Keratinocyte (primary cell): ENCODE measurements at places on chromosomes 13 and 19. TPM values are rescaled to one million over a fixed set of nuclear protein-coding genes. Genes with fewer than 3 reads are reported as not detected.

DNA sequence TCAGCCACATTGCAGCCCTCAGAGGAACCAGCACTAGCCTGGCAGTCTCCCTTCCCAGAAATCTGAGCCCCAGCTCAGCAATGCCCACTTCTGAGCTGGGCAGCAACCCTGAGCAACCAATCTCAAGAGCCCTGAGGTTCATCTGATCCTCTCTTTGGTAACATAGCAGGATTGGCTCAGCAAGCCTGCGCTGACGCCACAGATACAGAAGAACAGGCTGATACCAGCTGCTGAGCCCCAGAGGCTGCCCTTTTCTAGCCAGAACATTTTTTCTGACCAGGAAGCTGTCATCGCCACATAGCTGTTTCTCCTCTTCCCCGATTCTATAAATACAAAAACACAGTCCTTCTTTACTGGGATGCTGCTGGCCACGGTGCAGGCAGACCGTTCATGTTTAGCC, 59.8 kb downstream of the TRPM4 start:
- no peak for DNase-seq

Gene SLC6A16
- 0.04 TPM in 1 of 3 replicates, not detected in the others for polyA plus RNA-seq

Gene ZNF223
- polyA plus RNA-seq = 3.7 to 4.2 TPM (median 4.0 TPM) in 3 replicates

DNA sequence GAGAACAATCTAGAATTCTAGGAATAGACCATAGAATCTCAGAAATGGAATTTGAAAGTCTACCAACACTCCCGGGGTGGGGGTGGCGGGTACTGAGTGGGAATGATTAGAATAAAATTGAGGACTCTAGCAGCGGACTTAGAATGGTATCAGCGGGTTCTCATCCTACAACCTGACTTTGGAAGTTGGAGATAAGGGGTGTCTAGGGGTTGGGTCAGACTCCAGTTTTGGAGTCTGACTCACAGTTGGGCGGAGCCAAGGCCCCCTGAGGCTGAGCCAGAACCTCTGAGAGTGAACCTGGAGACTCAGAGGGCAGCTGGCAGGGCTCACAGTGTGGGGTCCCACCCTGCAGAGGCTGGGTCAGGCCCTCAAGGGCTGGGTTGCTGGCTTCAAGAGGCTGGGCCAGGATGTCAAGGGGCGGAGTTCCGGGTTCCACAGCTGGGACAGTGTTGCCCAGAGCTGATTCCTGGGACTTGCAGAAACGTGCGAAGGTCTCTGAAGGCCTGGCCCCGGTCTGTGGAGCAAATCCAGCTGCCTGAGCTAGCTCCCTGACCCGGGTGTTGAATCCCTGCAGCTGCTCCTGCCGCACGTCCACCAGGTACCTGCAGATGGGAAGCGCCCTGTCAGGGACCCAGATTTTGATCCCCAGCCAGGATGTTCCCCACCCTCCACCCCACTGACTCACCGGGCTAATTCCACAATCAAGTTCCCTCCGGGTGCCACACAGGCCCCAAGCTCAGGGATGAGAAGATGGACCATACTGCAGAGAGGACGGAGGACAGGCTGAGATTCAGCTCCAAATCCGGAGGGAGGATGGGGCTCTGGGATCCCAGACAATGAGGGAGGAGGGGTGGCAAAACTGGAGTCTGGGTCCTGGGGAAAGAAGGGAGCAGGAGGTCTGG, 1.6 kb upstream of the TNNI3 start:
- no peak for DNase-seq

DNA sequence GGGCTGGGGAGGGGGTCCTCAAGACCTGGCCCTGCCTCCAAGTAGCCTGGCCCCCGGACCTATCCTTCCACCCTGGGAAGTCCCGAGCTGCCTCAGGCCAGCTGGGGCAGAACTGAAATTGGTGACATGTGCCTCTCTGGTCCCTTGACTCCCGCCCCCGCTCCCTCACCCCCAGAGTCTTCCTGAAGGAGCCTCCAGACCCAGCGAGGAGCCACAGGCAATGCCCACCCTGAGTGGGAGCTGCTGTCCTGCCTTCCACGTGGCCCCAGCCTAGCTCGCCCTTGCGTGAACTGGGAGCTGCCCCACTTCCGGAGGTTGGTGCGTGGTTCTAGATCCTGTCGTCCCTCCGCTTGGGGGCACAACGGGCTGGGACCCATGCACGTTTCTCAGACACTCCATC, 34.6 kb downstream of the CEBPA start:
- DNase-seq = no peak

- no peak for DNase-seq
Observed at GRCh38 chr13:99751517-99752199, 219.9 kb downstream of the ZIC5 start.

DNA sequence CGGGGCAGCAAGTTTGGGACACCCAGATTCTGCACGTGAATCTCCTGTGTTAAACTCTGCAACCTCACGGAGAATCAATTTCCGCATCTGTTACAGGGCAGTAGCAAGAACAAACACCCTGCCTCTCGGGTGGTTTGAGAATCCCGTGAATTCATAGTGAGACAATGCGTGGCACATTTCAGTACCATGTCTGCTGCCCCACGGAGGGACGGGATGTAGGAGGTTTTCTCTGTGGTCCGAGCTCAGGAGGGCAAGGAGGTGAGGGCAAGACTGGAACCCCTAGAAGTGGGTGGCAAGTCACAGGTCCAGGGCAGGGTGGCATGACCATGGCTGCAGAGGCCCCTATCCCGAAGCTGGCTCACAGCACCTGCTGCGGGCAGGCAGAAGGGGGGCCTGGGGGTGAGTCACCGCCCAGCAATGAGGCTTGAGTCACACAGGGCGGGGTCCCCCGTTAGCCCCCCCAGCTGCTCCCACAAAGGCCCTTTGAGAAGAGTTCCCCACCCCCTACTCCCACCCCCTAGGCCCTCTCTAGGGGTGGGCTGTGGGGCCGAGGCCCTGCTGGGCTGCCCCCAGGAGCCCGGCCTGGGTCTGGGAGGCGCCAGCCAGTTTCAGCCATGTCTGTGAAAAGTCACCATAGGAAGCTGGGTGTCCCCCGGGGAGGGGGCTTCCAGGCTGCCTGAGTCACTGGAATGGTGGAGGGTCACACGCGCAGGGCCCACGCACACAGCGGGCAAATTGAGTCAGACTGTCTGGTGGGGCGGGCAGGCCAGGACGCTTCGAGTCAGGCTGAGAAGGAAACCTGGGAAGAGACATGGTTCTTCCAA, 25.8 kb upstream of the NANOS3 start:
- DNase-seq = no peak
